ENCODE measurements at places on chromosomes 2 and 18.
A peak's percentile ranks its signal among the peaks of the same experiment; 100 is the strongest.

- no peak for DNase-seq
Observed at GRCh38 chr18:35592298-35592697, 10.8 kb downstream of the GALNT1 start.

GRCh38 chr18:28108254-28108653, 68.7 kb downstream of the CDH2 start:
- DNase-seq, result no peak

DNA sequence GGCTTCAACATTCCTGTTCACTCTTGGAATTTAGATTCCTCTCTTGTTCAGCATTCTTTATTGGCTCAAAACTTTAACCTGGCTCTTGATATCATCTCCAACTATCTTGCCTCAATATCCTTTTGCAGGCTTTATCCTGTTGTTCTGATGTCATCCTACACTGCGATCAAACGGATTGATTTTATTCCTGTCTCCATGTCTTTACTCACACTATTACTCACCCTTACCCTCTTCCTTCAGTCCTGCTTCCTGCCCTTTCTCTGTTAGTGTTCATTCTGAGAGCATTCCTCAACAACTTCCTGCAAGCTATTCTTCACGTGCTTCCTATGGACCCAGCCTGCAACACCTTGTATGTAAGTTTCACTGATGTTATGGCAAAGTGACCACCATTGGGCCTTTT, 264.7 kb downstream of the RNF152 start:
- no peak for DNase-seq

- no peak for DNase-seq
Observed at GRCh38 chr18:26477828-26478466, 70.4 kb downstream of the KCTD1 start.

DNA sequence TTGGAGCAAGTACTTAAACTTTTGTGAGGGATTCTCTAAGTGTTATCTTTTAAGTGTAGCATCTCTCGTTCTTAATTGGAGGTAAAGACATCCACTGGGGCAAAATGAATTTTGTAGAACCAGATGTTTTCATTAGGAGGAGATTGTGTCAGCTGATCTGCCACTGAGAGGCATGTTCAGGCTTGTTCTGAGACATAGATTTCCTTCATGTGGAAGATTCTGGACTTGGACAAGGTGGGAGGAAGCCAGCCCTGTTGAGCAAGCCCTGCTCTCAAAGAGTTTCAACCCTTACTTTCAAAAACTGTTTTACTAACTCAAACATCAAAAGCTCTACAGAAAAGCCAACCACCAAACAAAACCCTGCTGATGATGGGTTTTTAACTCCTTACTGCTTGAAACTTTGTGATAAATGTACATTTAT, 6.5 kb downstream of the MAP4K4 start:
- peak; percentile 44 for DNase-seq

GRCh38 chr2:85920810-85921545, 32.2 kb upstream of the ST3GAL5 start:
- no peak for DNase-seq

DNA sequence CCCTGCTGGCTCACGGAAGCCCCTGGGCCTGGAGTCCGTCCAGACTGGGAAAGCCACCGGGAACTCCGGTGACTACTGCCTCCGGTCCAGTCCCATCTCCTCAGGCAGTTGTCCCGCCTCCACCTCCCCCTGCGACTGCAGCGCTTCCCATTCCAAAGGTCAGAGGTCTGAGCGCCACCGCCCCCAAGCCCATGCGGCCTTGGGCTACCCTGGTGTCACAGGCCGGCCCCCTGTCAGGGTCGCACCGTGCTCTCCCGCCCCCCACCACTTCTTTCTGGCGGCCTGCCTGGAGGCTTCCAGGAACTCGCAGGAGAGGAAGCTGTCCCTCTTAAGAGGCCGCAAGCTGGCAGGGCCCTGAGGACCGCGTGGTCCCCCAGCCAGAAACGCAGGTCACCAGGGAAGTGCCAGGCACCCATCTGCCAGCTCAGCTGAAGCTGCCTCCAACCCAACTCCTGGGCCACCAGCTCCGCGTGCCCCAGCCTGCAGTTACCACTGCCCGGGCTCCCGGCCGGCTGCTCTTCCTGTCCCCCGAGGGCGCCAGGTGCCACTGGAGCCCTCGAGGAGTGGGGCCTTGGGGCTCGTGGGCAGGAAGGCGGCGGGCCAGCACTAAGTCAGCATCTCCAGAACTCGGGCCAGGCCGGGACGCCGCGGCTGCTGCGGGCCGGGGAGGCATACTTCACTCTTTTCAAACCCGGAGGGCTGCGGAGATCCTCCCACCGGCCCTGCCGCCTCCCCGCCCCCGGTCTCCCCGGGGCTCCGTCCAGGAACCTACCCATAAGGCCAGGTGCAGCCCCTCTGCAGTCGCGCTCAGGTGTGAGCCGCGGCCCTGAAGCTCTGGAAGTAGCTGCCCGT, 83.3 kb upstream of the POMC start:
- DNase-seq, result peak; percentile 73

DNA sequence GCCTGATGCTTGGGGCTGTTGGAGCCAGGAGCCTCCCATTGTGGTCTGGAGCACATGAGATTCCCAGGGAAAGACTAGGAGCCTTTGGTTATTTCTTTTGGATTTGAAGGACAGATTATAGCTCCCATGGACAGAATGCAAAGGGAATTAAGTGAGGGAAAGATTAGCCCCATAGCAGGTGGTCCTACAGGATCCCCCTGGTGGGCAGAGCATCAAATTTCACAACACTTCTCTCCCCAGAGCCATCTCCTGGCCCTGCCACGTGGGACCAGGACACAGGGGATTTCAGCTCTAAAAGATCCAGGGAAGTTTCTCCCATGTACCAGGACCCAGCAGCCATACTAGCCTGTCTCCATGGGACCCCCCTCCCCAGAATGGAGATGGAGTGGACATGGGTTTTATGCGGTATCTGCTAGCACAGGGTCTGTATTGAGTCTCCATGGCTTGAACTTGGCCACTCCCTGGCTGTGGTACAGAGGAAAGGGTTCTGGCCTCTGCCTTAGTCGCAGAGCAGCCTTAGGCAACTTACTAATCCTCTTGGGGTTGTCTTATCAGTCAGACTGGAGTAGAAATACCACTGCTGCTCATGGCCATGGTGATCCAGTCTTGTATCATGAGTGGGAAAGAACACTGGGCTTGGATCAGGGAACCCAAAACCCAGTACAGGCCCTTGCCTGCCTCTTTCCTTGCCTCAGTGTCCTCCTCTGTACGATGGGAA, 6.8 kb upstream of the PLB1 start:
- no peak for DNase-seq

- peak; percentile 69 for DNase-seq
Observed at GRCh38 chr18:48375150-48375800, 33.9 kb downstream of the ZBTB7C start.

DNA sequence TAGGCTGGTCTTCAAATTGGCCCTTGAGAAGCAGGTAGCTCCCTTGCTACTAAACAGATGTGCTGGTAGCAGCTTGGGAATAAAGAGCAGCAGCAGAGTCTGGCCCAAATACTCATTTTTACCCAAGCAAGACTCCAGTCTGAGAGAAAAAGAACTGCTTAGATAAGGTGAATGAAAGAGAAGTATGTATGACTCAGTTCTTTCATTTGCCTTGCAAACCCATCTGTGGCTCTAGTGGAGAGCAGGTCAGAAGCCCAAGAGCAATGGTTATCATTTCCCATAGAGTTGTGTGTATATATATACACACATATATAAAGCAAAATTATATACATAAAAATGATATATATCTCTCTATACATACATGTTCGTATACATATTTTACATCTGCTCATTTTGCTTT, 80.3 kb downstream of the CAMKMT start:
- DNase-seq, result no peak

- DNase-seq, result no peak
Observed at GRCh38 chr2:180690611-180691010, 289.8 kb upstream of the UBE2E3 start.

GRCh38 chr2:66431846-66432587, 2.9 kb upstream of the MEIS1 start:
- peak; percentile 53 for DNase-seq

DNA sequence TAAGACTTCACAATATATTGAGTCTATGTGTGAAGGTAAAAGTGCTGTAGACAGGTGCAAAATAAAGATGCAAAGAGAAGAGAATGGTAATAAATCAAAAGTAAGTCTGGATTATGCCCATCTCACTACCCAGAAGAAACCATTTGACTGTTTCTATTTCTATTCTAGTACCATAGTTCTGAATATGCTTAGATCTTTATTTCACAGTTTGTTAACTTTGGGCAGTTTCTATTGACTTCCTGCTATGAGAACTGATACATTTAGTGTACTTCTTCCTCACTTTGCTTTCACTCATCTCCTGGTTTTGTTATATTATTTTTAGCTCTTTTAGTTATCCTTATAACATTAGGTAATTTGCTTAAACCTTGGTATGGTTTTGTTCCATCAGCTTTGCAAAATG, 94.9 kb downstream of the HS1BP3 start:
- DNase-seq, result no peak

- no peak for DNase-seq
Observed at GRCh38 chr2:134454426-134454825, 200.6 kb downstream of the MGAT5 start.

GRCh38 chr2:141384676-141385075, 746.1 kb downstream of the LRP1B start:
- no peak for DNase-seq

DNA sequence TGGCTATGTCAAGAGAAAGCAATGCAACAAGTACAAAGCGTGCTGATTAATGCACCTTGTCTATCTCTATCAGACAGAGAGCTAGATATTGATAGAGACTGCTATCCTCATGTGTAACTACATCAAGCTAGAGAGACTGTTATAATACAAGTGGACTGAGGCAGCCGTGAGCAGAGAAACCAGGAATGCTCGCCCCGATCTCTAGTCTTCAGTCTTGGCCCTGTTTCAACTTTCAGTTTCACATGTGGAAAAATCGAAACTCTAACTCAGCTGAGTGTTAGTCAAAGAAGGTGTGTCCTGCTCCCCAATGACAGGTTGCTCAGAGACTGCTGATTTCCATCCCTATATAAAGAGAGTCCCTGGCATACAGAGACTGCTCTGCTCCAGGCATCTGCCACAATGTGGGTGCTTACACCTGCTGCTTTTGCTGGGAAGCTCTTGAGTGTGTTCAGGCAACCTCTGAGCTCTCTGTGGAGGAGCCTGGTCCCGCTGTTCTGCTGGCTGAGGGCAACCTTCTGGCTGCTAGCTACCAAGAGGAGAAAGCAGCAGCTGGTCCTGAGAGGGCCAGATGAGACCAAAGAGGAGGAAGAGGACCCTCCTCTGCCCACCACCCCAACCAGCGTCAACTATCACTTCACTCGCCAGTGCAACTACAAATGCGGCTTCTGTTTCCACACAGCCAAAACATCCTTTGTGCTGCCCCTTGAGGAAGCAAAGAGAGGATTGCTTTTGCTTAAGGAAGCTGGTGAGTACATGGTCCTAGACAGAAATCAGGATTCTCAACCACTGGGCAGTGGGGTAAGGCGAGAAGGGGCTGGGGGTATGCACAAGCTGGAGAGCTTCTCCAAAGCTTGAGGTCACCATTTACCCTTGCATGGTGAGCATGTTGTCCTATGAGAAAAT, at the start of gene RSAD2:
Gene RSAD2, plus strand, starts transcription at position 376 of the 903 bp plus-strand sequence. Its CDS starts 24 bp downstream, at position 400.
- peak; percentile 85 for DNase-seq

- DNase-seq, result no peak
Observed at GRCh38 chr2:3025984-3026383, 351.6 kb downstream of the EIPR1 start.

GRCh38 chr2:201122276-201122675, 6.3 kb downstream of the CFLAR start:
- DNase-seq, result peak; percentile 30

GRCh38 chr2:230564805-230565779, 147.6 kb upstream of the CAB39 start:
- peak; percentile 88 for DNase-seq

DNA sequence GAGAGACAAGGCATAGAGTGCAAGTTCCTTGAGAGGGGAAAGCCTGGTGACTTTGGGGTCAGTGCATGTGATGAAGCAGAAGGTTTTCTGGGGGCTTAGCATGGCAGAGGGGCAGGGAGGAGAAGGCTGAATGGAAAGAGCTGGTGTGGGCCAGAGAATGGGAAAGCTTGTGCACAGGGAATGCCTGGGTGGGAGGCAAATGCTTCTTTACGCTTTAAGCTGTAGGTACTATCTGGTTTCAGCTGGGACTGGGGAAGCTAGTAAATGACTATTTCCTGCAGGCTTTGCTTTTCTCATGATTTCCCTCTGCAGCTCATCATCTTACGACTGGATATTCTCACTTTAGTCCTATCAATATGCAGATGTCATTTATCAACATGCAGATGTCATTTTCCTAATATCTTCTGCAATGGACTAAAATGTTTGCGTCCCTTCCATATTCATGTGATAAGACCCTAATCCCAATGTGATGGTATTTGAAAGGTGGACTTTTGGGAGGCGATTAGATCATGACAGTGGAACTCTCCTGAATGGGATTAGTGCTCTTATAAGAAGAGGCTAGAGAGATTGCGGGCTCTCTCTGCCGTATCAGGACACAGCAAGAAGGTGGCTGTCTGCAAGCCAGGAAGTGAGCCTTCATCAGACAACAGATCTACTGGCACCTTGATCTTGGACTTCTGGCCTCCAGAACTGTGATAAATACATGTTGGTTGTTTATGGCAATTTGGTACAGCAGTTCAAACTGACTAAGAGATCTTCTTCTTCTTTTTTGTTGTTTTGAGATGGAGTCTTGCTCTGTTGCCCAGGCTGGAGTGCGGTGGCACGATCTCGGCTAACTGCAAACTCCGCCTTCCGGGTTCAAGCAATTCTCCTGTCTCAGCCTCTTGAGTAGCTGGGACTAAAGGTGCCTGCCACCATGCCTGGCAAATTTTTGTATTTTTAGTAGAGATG, 50.1 kb downstream of the MYCN start:
- DNase-seq, result no peak

DNA sequence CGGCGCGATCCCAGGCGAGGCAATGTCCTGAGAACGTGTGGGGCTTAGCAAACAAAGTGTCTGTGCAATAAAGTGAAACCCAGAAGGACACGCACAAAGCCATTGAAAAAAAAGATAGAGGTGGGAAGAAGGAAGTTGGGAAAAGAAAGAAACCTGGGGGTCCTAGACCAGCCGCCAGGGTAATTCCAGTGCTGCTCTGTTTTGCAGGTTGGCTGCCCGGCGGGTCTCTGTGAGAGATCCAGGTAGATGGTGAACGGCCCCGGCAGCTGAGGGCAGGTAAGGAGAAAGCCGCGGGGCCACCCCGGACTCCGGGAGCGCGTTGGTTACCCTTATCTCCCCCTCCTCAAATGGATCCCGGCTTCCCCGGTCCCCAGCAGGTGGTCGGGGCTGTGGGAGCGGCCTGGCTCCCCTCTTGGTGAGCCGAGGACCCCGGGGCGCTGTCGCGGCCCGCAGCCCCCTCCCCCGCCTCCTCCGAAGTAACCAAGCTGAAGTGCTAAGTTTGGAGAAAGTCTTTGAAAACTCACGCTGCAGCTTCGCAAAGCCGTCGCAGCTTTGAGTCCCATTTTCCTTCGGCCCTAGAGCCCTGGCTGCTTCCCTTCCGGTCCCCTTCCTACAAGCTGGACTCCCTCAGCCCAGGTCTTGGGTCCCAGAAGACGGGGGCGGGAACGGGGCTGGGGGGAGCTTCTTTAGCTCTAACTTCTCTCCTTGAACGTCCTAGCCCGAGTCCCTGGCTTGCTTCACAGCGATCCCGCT, 588 bp downstream of the OTX1 start:
- peak; percentile 40 for DNase-seq

Data from hematopoietic multipotent progenitor cell treated with erythropoietin and hydrocortisone succinate and interleukin-3 and kit ligand, for 4 days (in vitro differentiated cells).